Activated CD8-positive, alpha-beta T cell treated with anti-CD3 and anti-CD28 coated beads, Interleukin-2, amount 10 ng/mL, durations not matched to agents 7 days and 5 days (primary cell): ENCODE measurements at places on chromosomes 1 and 21. TPM values are rescaled to one million over a fixed set of nuclear protein-coding genes. Genes with fewer than 3 reads are reported as not detected.

DNA sequence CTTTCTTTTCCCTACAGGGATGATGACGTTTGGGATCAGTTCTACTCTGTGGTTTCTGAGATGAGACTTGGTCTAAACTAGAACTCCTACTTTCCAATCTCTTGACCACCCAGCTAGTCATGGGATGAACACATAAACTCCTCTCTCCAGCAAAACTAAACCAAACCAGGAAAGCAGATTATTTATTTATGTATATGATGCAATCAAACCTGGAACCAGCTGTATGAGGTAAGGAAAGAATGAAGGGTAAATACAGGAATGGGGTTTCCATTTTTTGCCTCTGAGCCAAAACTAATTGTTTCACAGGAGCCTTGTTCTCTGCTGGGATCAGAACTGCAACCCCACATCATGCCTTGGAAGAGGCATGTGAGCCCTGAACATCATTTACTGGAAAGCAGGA, 3.3 kb upstream of the AGT start:
- no peaks in the 10 kb centered on the region for H3K4me1 ChIP-seq
- DNase-seq, result no peak
- peaks cover 13% of the 10 kb centered on the region for H3K27me3 ChIP-seq
- no peaks in the 10 kb centered on the region for H3K36me3 ChIP-seq

DNA sequence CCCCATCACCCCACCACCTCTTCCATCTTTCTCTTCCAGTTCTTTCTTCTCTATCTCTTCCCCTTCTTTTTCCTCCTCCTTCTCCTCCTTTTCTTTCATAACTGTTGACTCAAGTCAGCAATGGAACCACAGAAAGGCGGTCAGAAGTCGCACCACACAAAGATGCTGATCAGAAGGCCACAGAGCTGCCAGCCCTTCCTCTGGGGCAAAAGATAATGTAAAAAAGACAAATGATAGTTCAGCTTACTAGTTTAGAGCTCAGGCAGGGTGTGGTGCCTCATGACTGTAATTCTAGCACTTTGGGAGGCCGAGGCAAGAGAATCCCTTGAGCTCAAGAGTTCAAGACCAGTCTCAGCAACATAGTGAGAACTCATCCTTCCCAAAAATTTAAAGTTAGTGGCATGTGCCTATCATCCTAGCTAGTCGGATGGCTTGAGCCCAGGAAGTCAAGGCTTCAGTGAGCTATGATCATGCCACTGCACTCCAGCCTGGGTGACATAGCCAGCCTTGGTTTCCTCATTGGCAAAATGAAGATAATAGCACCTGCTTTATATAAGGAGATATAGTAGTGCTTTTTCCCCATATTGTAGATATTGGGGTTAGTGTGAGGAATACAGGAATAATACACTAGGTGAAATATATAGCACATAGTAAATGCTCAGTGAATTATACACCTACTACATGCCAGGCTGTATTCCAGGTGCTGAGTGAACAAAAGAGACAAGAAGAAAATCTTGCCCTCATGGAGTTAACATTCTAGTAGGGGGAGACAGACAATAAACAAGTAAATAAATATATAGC, 12.5 kb upstream of the IGSF3 start:
- no peak overlapping the region for H3K27ac ChIP-seq
- no peak for DNase-seq
- no peaks in the 10 kb centered on the region for H3K4me1 ChIP-seq
- H3K36me3 ChIP-seq, result no peaks in the 10 kb centered on the region
- H3K4me3 ChIP-seq, result no peak overlapping the region
- H3K27me3 ChIP-seq, result peaks cover 25% of the 10 kb centered on the region

DNA sequence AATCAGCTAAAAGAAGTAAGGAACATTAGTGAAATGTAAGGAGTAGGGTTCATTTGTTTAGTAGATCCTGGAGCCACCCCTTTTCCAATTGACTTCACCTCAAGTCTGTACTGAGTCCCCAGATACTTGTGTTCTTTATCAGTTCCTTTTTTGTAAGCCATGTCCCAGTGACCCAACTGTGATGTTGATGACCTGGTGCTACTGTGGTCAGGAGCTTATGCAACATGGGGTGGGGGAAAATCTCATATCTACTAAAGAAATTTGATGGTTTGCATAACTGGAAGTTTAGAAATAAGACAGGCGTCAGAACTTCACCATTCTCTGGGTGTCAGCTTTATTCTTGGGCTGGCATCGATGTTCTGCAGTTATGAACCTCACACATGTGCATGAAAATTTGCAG, 120.5 kb downstream of the LRRC7 start:
- H3K27ac ChIP-seq, result no peak overlapping the region
- no peak for DNase-seq

- H3K4me1 ChIP-seq, result peaks cover 12% of the 10 kb centered on the region
- DNase-seq, result no peak
- H3K27ac ChIP-seq, result no peak overlapping the region
Observed at GRCh38 chr1:113136476-113136875, 63.5 kb downstream of the LRIG2 start.

DNA sequence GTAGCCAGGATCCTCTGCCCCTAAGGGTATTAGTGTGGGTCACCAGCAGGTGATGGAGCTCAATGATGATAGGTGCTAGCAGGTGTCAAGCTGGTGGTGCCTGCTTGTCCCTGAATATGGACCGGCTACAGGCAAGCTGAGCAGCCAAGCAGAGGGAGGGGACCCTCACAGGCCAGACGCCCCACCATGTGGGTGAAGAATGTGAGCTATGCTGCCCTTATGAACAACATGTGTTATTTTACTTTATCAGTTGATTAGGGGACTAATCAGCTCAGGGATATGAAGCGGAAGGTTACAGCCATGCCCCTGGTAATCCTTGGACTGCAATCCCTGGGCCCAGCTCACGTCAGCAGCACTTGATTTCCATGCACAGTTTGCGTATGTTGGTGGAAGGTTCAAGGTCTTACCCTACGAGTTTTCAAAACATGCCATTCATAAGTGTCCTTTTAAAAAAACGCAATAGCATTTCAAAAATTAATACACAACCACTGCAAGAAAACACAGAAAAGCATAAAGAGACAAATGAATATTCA, 106.0 kb downstream of the CDC7 start:
- no peaks in the 10 kb centered on the region for H3K4me1 ChIP-seq
- H3K27ac ChIP-seq, result no peak overlapping the region
- H3K27me3 ChIP-seq, result peaks cover 11% of the 10 kb centered on the region
- DNase-seq, result no peak
- no peak overlapping the region for H3K4me3 ChIP-seq
- H3K36me3 ChIP-seq, result no peaks in the 10 kb centered on the region

DNA sequence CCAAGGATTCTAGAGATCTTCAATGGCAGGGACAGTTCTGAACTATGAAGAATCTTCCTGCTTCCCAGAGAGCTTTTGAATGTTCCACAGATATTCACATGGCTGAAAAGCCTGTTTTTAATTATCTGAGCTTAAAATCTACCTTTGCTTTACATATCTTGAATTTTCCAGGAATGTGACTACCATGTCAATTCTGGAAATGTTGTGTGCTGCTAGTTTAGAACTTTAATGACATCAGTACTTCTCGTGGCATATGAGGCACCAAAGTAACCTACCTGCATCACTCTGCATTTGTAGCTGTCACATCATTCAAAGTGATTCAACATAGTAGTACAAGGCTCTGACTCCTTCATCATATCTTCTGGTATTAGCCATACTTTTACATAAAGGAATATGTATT, 122.7 kb upstream of the NFIA start:
- H3K4me1 ChIP-seq, result peaks cover 4% of the 10 kb centered on the region
- no peak overlapping the region for H3K4me3 ChIP-seq
- H3K36me3 ChIP-seq, result no peaks in the 10 kb centered on the region
- DNase-seq, result no peak
- peaks cover 9% of the 10 kb centered on the region for H3K27me3 ChIP-seq

Gene TEX38
- not detected for total RNA-seq

GRCh38 chr1:206970446-206970845, at the start of gene FCAMR:
FCAMR (minus strand) TSS chr1:206970460; CDS start chr1:206970125, 335 bp downstream.
- no peak for DNase-seq

DNA sequence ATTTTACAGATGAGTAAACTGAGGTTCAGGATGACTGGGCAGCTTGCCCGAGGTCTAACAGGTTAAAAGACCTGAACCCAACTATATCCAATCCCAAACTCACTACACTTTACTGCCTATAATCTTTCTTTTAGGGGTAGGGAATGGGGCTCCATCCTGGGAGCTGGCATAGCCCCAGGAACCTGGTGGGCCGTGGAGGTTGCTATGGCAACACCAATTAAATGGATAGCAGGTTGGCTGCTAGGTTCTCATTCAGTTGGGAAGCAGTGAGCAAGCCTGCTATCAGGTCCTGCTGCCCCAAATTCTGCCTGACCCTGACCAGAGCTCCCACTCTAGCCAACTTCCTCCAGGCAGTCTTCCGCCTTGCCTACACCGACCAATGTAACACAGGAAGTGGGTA, 40.9 kb downstream of the LRP8 start:
- no peak overlapping the region for H3K27ac ChIP-seq
- no peaks in the 10 kb centered on the region for H3K27me3 ChIP-seq
- no peak for DNase-seq
- H3K4me1 ChIP-seq, result peaks cover 12% of the 10 kb centered on the region

- no peak overlapping the region for H3K27ac ChIP-seq
- no peaks in the 10 kb centered on the region for H3K4me1 ChIP-seq
- no peak for DNase-seq
- H3K36me3 ChIP-seq, result no peaks in the 10 kb centered on the region
- H3K4me3 ChIP-seq, result no peak overlapping the region
Observed at GRCh38 chr21:19712441-19712840, 1285.8 kb upstream of the NCAM2 start.

- H3K27me3 ChIP-seq, result no peaks in the 10 kb centered on the region
- peaks cover 83% of the 10 kb centered on the region for H3K36me3 ChIP-seq
- peaks cover 80% of the 10 kb centered on the region for H3K4me1 ChIP-seq
Observed at GRCh38 chr1:24925082-24925779, 4.8 kb downstream of the RUNX3 start.

DNA sequence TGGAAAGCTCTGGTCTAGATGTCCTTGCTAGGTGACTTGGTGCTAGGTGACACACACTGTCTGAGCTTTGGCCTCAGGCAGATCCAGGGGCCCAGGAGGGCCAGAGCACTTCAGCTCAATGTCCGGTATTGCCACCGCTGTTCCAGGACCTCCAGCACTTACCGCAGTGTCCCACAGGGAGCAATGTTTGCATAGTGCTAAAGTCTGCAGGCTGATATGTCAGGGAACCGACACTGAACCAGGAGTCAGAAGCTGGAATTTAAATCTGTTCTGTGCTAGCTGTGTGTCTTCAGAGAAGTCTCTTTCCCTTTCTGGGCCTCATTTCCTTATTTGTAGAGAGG, 19.3 kb downstream of the DHCR24 start:
- H3K27me3 ChIP-seq, result no peaks in the 10 kb centered on the region
- no peak for DNase-seq
- H3K4me3 ChIP-seq, result no peak overlapping the region
- no peaks in the 10 kb centered on the region for H3K4me1 ChIP-seq

DNA sequence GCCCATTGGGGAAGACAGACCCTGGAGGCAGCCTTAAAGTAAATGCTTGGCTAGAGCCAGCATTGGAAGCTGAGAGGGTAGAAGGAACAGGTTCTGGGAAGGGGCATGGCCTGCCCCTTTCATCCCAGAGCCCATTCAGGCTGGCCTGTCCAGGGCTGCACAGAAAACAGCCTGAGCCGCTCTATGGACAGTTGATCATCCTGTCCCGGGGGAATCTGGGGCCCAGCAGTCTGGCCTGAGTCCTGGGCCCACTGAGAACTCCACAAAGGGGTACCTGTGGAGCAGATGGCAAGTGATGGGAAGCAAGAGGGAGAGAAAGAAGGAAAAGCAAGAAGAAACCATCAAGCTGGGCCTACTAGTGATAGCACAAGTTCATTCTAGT, 13.2 kb downstream of the TMEM81 start:
- H3K27me3 ChIP-seq, result no peaks in the 10 kb centered on the region
- no peak for DNase-seq
- no peak overlapping the region for H3K4me3 ChIP-seq
- no peaks in the 10 kb centered on the region for H3K36me3 ChIP-seq
- H3K4me1 ChIP-seq, result no peaks in the 10 kb centered on the region

Gene ASTN1
- not detected for total RNA-seq

Gene KCND3
- total RNA-seq, result not detected

DNA sequence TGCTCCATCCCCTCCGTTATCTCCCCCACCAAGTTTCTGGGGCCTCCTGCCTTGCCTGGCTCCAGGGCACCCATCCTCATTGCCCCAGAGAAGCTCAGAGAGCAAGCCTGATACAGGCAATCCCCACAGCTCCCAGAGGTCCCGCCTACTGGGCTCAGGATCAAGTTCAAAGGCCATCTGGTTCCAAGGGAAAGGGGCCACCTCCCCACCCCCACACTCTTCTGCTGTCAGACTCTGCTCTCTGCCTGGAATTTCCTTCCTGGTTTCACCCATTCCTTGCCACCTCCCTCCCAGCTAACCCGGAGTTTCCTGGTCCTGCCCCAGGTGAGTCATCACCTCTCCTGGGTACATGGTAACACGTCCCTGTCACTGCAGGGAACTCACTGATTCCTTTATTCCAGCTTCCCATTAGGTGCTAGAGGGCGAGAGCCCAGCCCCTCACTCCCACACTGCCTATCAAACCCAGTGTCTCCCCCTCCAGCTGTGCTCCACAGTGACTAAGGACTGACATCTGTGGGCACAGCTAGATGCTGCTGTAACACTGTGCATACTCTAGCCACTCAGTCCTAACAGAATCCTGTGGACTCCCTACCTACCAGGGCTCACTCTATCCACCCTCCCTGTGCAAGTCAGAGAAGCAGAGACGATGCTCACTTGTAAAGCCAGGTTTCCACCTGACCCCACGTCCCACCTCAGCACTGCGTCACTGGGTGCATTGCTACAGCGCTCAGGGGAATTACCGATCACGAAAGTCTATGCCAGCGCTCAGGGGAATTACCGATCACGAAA, 21.8 kb downstream of the RSPH1 start:
- peaks cover 11% of the 10 kb centered on the region for H3K27me3 ChIP-seq
- H3K36me3 ChIP-seq, result no peaks in the 10 kb centered on the region
- DNase-seq, result no peak
- H3K4me3 ChIP-seq, result no peak overlapping the region

- peak overlapping the region; percentile 77 for H3K4me3 ChIP-seq
- no peak for DNase-seq
- peak overlapping the region; percentile 91 for H3K27ac ChIP-seq
- H3K36me3 ChIP-seq, result no peaks in the 10 kb centered on the region
- peaks cover 12% of the 10 kb centered on the region for H3K4me1 ChIP-seq
Observed at GRCh38 chr1:76153841-76154205, 79.3 kb downstream of the ST6GALNAC3 start.

DNA sequence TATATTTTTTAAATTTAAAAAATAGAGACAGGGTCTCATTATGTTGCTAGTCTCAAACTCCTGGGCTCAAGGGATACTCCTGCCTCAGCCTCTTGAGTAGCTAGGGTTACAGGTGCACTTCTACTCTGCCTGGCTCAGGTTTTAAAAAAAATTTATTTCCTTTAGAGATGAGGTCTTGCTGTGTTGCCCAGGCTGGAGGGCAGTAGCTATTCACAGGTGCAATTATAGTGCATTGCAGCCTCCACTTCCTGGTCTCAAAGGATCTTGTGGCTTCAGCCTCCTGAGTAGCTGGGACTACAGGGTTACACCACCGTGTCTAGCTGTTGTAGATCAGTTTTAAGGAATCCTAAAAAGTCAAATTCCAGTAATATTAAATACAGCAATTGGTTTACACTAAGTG, 5.0 kb downstream of the RNF11 start:
- peaks cover 32% of the 10 kb centered on the region for H3K4me1 ChIP-seq
- peaks cover 4% of the 10 kb centered on the region for H3K36me3 ChIP-seq
- no peak overlapping the region for H3K4me3 ChIP-seq
- no peak overlapping the region for H3K27ac ChIP-seq

Gene CLCA4
- not detected for total RNA-seq

Gene TCHH
- 0.08 TPM for total RNA-seq

Gene VASH2
- 0.16 TPM for total RNA-seq

GRCh38 chr1:224923726-224924125, 5.7 kb upstream of the DNAH14 start:
- H3K36me3 ChIP-seq, result no peaks in the 10 kb centered on the region
- H3K27me3 ChIP-seq, result peaks cover 12% of the 10 kb centered on the region
- H3K4me1 ChIP-seq, result peaks cover 1% of the 10 kb centered on the region
- no peak overlapping the region for H3K4me3 ChIP-seq
- no peak overlapping the region for H3K27ac ChIP-seq
